Stimulated activated memory B cell treated with anti-CD40 and anti-IgM and Interleukin-4, amounts not matched to agents 10 μg/mL and 1 μg/mL and 100 μg/mL, for 72 hours (primary cell): ENCODE measurements at places on chromosomes 2 and 18.

- H3K27me3 ChIP-seq, result no peaks in the 10 kb centered on the region
- no peaks in the 10 kb centered on the region for H3K4me1 ChIP-seq
- no peaks in the 10 kb centered on the region for H3K36me3 ChIP-seq
- H3K27ac ChIP-seq, result no peak overlapping the region
Measured at GRCh38 chr18:30512872-30513271, 529.7 kb downstream of the DSC3 start.

GRCh38 chr2:189096769-189097447 lies 82.7 kb downstream of the COL5A2 start:
- no peaks in the 10 kb centered on the region for H3K27me3 ChIP-seq
- ATAC-seq, result no peak
- H3K4me1 ChIP-seq, result no peaks in the 10 kb centered on the region
- no peak overlapping the region for H3K4me3 ChIP-seq

DNA sequence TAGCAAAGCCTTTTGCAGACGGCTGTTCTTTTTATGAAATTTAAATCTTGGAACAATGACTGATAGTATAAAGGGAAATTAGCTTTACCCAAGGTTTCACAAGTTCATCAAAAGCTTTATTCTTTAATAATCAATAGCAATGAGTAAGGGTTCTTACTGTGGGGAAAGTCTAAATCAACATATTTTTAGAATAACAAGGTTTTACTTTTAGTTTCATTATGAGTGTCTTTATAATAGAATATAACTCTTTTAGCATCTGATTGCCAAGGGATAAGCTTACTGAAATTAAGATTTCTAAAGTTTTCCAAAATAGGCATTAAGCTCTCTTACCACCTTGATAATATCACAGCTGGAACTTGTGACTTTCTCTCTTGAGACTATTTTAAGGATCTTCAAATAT lies 1489.7 kb downstream of the LRP1B start:
- ATAC-seq, result no peak
- no peaks in the 10 kb centered on the region for H3K27me3 ChIP-seq
- no peak overlapping the region for H3K4me3 ChIP-seq
- H3K4me1 ChIP-seq, result no peaks in the 10 kb centered on the region
- no peak overlapping the region for H3K27ac ChIP-seq
- no peaks in the 10 kb centered on the region for H3K36me3 ChIP-seq

GRCh38 chr2:215432759-215433594 lies 2.9 kb downstream of the FN1 start:
- no peak overlapping the region for H3K4me3 ChIP-seq
- no peak for ATAC-seq
- H3K27ac ChIP-seq, result no peak overlapping the region
- H3K27me3 ChIP-seq, result peaks cover 76% of the 10 kb centered on the region
- peaks cover 18% of the 10 kb centered on the region for H3K4me1 ChIP-seq
- H3K36me3 ChIP-seq, result no peaks in the 10 kb centered on the region

DNA sequence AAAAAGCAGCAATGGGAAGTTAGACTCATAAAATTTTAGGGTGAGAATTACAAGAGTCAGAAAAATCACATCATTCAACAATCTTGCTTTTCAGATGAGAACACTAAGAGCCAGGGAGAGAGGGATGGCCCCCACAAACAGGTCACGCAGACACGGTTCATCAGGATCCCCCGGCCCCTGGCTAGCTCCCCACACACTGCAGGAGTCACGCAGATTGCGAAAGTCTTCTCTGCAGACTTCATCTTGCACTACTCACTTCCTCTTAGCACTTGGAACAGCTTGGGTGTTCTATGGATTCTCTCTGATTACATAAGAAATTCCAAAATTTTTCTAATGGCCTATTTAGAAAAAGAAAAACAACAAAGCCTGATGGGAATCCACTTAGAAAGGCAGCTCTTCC lies 21.6 kb upstream of the SULT1C2 start:
- peaks cover 31% of the 10 kb centered on the region for H3K27me3 ChIP-seq
- ATAC-seq, result no peak

DNA sequence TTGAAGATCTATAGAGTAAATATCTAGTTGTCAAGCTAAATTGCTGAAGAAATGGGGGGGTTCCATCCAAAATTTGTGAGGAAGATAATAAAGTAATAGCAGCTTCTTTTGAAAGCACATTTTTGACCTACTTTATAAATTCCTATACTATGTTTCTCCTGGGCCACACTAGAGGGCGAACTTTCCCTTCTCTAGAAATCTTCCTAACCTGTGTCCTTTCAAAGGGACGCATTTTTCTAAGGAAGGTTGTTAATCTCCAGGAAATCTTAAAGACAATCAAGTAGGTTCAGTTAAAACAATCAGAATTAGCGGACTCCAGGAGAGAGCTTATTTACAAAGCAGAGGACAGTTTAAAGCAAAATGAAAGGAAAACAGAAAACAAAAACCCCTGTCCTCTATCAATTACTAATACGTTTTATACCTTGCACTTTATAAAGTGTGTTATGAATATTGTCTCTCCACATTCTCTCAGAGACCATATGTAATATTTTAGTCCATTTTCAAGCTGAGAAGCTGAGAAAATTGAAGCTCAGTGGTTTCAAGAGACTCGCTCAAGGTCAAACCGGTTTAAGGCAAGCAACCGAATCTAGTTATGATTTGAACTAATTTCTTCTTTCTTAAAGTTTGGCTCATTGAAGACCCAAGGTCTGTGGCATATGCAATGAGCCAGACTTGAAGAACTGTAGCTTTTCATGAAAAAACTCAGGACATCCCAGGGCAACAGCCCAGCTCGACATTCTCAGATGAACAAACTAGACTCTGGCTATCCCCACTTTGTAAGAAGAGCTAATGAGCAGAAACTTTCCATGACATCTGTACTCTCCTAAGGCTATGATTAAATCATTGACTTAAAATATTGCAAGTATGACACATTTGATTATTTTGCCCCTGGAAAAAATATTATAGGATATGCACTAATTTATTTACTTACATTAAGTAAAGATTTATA lies 273.6 kb downstream of the PAX3 start:
- H3K4me3 ChIP-seq, result peak overlapping the region; percentile 47
- H3K36me3 ChIP-seq, result no peaks in the 10 kb centered on the region
- no peak overlapping the region for H3K27ac ChIP-seq

DNA sequence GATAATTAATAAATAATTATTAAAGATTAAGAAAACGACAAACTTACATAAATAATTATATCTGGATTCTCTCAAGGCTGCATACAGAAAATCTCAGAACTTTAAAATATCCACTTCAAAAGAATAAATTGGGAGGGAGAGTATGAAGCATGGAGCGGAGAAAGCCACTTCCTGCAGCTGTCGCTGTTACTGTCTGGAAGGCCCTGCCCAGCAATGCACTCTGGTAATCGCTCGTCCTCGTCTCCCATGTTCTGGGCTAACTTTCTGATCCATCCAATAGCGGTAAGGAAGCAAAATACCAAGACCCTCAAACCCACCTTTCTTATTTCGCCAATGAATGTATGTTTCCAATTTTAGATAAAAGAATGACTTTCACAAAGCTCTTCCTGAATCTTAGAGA lies 26.7 kb downstream of the CYRIA start:
- peak overlapping the region; percentile 74 for H3K27ac ChIP-seq
- H3K4me1 ChIP-seq, result peaks cover 90% of the 10 kb centered on the region
- peaks cover 35% of the 10 kb centered on the region for H3K36me3 ChIP-seq
- no peaks in the 10 kb centered on the region for H3K27me3 ChIP-seq
- ATAC-seq, result no peak
- peak overlapping the region; percentile 20 for H3K4me3 ChIP-seq

DNA sequence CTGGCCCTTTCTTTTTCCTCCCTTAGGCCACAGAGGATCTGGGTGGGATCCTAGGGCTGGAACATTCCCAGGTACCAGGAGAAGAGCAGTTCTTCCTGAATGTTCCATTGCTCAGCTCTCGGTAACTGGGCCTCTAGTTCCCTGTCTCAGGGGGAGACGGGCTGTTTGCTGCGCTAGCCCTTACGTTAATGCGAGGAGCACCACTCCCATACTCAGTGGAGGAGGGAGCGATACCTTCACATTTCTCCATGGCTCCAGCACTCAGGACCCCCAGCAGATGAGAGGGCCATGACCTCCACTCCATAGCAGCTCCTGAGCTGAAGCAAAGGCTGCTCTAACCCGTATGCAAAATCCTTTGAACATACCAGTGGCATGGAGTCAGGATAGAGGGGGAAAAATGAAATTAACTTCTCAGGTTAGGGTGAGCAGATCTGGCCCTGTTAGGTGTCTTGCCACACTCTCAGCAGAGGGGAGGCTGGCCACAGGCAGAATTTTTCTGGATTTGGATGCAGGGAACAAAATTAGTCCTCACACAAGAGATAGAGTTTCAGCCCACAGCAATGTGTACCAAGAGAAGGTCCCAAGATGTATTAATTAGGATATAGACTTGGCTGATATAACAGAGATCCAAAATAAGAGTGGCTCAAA lies 206.7 kb downstream of the ZFP36L2 start:
- peaks cover 9% of the 10 kb centered on the region for H3K36me3 ChIP-seq
- no peak for ATAC-seq
- no peak overlapping the region for H3K27ac ChIP-seq
- peaks cover 10% of the 10 kb centered on the region for H3K27me3 ChIP-seq
- H3K4me3 ChIP-seq, result no peak overlapping the region
- peaks cover 4% of the 10 kb centered on the region for H3K4me1 ChIP-seq

DNA sequence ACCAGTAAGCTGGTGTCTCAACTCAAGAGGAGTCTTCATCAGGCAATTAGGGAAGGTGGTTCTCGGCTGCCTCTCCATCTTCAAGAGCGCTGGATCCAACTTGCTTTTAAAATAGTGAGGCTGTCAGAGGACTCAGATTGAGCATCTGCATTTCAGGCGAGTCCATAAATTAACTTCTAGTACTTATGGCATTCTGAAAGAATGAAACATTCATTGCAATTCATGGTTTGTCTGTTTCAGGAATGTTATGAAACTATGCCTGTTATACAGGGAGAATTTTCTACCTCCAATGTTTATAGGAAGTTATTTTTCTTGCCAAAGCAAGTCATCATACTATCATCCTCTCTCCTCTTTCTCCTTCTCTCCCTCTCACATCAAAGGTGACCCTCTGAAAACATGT lies 883.2 kb downstream of the SLC4A3 start:
- no peak overlapping the region for H3K27ac ChIP-seq
- no peaks in the 10 kb centered on the region for H3K27me3 ChIP-seq
- no peak overlapping the region for H3K4me3 ChIP-seq
- no peak for ATAC-seq
- H3K36me3 ChIP-seq, result no peaks in the 10 kb centered on the region
- no peaks in the 10 kb centered on the region for H3K4me1 ChIP-seq

DNA sequence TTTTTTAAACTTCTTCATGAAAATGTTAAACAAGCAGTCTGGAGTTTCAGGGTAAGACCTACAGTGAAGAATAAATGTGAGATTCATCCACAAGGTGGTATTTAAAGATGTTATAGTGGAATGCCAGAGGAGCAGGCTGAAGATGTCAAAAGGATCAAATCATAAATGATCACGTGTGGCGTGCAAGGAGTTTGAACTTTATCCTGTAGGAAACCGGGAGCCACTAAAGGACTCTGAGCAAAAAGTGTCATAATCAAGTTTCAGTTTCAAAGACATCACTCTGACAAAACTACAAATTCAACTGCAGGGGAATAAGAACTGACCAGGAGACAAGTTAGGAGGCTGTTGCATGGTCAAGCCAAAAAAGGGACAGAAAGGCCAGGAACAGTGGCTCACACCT lies 19.9 kb downstream of the NHEJ1 start:
- no peak overlapping the region for H3K4me3 ChIP-seq
- H3K27ac ChIP-seq, result no peak overlapping the region
- peaks cover 69% of the 10 kb centered on the region for H3K36me3 ChIP-seq
- ATAC-seq, result no peak
- no peaks in the 10 kb centered on the region for H3K4me1 ChIP-seq

GRCh38 chr2:108617617-108618016 lies 83.3 kb downstream of the LIMS1 start:
- ATAC-seq, result no peak
- H3K4me3 ChIP-seq, result no peak overlapping the region
- H3K4me1 ChIP-seq, result peaks cover 77% of the 10 kb centered on the region
- H3K36me3 ChIP-seq, result peaks cover 10% of the 10 kb centered on the region

DNA sequence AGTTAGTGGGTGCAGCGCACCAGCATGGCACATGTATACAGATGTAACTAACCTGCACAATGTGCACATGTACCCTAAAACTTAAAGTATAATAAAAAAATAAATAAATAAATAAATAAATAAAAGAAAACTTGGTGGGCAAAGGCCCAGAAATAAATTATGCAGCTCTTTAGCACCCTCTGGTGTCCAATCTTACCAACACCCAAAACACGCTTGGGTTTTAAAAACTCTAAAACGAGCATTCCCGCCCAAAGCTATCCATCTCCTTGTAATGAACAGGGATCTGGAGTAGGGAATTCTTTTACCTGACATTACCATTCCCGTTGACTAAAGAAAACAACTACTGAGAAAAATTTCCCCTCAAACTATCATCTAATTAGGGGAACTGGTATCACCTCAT lies 2005.9 kb upstream of the CELF4 start:
- no peaks in the 10 kb centered on the region for H3K4me1 ChIP-seq
- no peak overlapping the region for H3K27ac ChIP-seq
- no peaks in the 10 kb centered on the region for H3K27me3 ChIP-seq
- no peaks in the 10 kb centered on the region for H3K36me3 ChIP-seq

DNA sequence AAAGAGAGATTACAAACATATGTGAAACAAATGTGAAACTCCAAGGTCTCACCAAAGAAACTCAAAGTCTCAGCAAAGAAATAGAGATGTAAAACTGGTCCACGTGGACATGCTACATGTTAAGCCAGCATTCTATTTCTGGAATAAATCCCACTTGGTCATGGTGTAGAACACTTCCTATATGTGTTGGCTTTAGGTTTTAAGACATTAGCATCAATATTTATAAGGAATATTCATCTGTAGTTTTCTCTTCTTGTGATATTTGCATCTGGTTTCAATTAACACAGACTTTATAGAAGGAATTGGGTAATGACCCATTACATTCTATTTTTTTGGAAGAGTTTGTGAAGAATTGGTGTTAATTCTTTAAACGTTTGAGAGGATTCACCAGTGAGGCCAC lies 133.1 kb downstream of the COPS8 start:
- peaks cover 8% of the 10 kb centered on the region for H3K27me3 ChIP-seq
- H3K4me3 ChIP-seq, result no peak overlapping the region
- H3K4me1 ChIP-seq, result no peaks in the 10 kb centered on the region
